ENCODE measurements at places on chromosomes 1 and 21.
A peak's percentile ranks its signal among the peaks of the same experiment; 100 is the strongest.

- no peak for DNase-seq
These were observed 105.5 kb downstream of the TOMM20 start for GRCh38 chr1:235022981-235023710.

GRCh38 chr21:28975397-28975796, 17.3 kb downstream of the LTN1 start:
- DNase-seq, result no peak

GRCh38 chr1:3998086-3998485, 98.0 kb upstream of the C1orf174 start:
- no peak for DNase-seq

GRCh38 chr1:27564710-27565649, 39.0 kb downstream of the AHDC1 start:
- DNase-seq, result no peak

GRCh38 chr1:67169496-67169895, 3.2 kb downstream of the IL23R start:
- DNase-seq, result no peak

DNA sequence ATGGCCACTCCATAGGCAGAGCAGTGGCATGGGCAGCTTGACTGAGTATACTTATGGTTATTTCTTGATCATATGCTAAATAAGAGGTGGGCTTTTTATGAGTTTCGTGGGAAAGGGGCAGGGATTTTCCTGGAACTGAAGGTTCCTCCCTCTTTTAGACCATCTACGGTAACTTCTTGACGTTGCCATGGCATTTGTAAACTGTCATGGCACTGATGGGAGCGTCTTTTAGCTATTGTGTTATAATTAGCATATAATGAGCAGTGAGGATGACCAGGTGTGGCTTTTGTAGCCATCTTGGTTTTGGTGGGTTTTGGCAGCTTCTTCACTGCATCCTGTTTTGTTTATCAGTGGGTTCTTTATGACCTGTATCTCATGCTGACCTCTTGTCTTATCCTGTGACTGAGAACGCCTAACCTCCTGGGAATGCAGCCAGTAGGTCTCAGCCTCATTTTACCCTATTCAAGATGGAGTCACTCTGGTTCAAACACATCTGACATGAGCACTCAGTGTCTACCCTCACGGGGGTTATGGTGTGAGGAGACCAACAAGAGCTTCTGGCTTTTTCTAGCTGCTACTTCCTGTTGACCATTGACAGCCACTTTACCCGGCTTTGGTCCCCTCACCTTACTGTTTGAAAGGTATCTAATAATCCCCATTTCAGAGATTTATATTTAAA, 71.7 kb downstream of the GALNT2 start:
- DNase-seq, result no peak

- DNase-seq, result no peak
These were observed 8.5 kb upstream of the USP1 start for GRCh38 chr1:62428351-62428750.

DNA sequence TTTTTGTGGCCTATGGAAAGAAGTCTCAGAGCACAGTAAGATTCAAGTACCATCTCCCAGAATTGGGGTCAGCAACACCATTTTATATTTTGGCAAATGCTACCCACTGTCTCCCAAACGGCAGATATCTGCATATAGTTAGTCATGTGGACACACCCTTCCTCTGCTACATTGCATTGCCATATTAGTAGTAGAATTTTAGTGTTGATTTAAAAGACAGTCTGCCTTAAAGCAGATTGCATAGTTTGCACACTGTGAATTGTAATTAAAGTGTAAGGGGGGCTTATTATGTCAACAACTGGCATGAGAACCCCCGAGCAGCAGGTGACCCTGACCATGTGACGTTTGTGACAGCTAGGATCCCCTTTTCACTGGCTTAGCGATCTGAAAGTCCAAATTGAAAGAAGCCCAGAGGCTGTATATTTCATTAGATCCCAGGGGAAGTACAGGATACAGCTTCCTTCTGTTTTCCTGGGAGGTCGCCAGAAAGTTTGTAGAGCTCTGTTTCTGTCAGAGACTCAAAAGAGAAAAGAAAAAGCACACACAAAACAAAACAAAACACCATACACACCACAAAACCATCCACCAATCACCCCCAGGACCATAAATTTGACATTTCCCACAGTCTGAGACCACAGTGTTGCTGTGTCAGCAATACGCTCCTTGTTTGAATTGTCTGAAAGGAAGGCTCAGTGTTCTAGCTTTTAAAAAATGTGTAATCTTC, 172.4 kb downstream of the NFIA start:
- DNase-seq, result no peak

DNA sequence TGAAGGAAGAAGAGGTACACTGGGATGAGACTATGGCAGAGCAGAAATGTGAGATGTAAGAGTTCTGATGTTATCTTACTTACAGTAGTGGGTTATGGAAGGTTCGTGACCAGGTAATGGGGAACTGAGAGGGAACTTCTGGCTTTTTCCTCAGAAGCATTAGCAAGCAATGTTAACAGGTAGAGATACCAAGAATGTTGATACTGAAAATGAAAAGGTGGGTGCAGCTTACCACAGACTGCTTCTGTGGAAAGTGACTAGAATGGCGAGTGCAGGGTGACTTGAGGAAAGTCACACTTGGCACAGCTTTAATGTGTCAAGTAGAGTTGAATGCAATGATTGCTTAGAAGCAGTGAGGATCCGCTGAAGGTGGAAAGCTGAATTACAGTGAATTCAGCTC, 70.8 kb downstream of the PLA2G4A start:
- DNase-seq, result no peak

- no peak for DNase-seq
These were observed 664.4 kb downstream of the MATN1 start for GRCh38 chr1:30058970-30059369.

DNA sequence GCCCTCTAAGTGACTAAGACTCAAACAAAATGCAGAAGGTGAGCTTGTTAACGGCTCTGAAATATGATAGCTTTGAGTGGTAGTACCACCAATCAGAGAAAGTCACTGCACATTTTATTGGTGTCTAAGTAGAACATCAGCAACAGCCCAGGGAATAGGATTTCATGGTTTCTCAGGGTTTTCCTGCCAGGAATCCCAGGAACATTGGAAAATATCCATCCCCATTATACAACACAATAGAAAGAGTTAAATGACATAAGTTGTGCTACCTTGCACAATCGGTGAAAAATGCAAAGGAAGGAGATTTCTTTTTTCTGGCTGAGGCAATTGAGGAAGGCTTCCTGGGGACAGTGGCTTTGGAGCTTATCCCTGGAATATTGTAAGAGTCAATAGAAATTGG, 283.1 kb downstream of the HLX start:
- DNase-seq, result no peak

- DNase-seq, result no peak
These were observed 42.6 kb upstream of the LRP8 start for GRCh38 chr1:53370369-53370961.

DNA sequence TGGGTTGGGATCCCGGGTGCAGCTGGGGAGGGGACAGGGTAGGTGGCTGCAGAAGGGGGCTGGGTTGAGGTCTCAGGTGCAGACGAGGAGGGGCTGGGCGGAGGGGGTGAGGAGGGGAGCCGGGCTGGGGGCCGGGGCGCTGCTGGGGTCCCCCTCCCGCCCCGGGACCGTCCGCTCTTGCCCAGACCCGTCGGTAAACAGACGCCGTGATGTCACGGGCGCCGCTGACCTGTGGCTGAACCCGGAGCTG, 22.3 kb downstream of the DHRS3 start:
- no peak for DNase-seq

DNA sequence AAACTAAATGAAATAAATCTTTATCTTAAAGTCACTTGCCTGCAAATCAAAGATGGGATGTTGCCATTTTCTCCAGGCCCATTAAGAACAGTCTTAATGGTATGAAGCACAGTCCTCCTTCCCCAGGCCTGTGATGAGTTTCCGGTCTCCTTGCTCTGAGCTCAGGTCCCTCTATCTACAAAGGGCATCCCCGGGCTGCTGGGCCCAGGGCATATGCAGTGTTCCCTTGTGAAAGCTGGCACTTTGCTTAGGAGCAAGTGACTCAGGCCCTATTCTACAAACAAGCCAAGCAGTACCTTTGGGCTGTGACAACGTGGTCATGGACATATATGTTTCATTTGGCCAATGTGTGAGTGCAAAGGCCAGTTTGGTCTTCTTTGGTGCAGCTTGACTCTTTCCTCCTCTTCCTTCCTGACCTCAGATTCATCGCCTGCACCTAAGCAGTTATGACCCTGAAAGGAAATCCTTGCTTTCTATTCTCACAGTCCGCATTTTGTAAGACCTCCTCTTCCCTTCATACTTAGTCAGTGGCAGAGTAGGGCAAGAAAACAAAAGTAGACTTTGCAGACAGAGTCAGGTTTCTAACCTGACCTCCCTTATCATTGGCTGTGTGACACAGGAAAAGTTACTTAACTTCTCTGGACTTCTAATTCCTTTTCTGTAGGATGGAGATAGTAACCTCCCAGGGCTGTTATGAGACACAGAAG, 109.5 kb downstream of the ERG start:
- no peak for DNase-seq

GRCh38 chr1:27569088-27569460, 34.9 kb downstream of the AHDC1 start:
- DNase-seq, result no peak

DNA sequence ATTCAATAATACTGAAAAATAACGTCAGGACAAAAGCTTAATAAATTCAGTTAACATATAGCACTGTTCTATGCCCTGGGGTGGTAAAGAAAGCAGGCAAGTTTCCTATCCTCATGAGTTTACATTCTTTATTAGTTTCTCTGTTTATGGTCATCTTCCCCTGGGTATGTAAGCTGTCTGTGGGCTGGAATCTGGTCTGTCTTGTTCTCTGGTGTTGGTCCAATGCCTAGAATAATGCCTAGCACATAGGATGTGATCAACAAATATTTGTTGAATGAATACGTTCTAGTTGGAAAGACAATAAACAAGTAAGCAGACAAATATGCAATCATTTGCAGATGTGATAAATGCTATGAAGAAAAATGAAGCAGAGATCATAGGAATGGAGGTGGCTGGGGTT, 7.2 kb upstream of the IGSF3 start:
- DNase-seq, result no peak

DNA sequence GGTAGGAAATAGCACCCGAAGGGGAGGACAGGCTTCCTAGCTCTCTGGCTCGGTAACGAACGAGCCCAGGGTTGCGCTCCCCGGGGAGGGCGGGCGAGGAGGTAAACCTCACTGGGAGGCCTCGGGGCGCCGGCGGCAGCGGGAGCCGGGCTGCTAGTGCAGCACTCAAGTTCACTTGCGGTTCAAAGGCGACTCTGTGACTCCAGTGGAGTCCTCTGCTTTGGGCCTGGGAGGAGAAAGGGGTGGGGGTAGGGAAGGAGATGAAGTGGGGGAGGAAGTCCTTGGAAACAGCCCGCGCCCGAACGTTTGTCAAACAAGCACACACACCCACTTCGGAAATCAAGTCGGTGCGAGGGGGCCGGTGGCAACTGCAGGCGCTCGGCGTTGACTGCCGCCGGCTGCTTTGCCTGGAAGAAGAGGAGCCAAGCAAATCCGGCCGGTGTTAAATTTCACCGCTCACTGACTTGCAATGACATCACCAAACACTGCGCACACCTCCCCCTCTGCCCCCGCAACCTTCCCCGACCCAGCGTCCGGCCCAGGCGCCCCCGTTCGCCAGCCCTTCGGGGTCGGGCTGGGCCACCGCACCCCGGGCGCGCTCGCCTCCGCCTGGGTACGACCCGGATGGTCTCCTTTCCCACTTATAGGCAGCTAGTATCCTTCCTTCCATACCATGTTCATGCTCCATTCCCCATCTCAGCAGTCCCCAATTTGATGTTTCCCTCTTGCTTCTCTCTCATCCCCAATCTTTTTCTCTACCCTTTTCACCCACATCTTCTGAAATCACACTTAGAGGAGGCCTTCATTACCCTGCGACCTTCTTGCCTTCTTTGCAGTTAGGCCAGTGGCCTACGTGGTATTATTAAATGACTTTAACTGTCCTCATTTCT, at the start of gene COL24A1:
Gene COL24A1 (minus strand): TSS at position 207 of the 890 bp plus-strand sequence. CDS start 376 bp downstream, outside the sequence.
- no peak for DNase-seq

DNA sequence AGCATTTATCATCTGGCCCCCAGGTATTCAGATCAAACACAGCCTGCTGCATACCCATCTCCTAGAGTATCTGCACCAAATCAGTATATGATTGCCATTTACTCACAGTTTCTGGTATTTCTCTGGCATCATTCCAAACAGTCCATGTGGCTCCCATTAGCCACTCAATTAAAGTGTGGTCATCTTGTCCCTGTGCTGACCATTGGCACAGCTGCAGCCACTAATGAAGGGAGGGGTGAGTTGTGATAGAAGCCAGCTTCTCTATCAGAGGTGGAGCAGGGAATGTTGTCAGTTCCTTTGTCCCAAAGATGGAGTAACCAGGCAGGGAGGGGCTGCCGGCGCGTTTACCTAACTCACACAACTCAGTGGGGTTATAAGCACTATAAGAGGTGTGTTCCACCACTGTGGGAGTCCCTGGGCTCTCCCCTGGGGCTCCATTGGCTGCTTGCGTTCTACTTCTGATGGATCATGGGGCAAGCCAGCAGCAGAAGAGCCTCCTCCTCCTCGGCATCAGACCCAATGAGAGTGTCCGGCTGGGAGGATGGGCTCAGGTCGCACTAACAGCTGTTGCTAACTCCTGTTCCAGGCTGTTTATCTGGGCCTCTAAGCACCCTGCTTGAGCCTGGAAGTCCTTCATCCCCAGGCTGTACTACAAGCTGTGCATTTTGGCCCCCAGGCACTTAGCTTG, 108.6 kb downstream of the GDAP2 start:
- DNase-seq, result no peak

DNA sequence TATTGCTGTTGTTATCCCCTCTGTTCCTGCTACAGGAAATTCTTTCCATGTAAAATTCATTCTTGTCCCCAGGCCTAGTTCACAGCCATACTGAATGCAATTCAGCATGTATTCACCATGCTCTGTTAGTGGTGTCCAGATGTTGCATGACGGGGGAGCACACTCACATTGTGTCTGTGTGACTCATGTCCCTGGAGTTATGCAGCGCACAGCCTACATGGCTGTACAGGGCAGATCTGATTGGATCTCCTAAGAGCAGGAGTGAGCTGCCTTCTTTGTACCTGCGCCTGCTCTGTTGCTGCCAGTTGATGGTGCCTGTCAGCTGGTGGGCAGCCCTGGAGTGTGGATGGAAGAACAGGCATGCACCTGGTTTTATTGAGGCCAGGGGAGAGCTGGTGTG, 17.6 kb downstream of the HTR6 start:
- DNase-seq, result no peak

DNA sequence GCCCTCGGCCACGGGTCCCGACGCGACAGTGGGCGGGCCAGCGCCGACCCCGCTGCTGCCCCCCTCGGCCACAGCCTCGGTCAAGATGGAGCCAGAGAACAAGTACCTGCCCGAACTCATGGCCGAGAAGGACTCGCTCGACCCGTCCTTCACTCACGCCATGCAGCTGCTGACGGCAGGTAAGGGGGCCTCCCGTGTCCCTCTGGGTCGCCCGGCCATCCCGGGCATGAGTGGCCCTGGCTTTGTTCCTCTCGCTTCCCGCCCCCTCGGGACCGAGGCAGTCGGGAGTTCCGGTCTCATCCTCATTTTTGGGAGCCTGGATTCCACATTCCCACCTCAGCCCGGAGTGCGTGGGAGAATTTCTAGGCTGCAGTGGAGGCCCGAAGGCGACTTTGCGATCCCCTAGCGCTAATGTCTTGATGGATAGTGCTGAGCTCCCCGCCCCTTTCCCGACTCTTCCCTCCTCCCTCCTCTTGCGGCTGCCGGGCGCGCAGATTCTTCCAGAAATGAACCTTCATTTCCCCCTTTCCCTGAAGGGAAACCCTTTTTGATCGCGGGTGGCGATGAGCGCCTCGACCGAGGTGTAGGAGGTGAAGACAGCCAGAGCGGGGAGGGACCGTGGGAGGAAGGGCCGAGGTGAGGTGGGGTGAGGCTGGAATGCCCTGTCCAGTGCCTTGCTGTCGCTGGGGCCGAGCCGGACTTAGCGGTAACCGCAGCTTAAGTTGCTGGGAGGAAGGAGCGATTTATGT, 705 bp downstream of the KHDRBS1 start:
- DNase-seq, result peak; percentile 23

GRCh38 chr21:33774551-33774950, 132.2 kb downstream of the ITSN1 start:
- no peak for DNase-seq
